ENCODE measurements at places on chromosomes 5 and 9.

GRCh38 chr9:75382126-75382525, 293.8 kb downstream of the OSTF1 start:
- no peak for DNase-seq

DNA sequence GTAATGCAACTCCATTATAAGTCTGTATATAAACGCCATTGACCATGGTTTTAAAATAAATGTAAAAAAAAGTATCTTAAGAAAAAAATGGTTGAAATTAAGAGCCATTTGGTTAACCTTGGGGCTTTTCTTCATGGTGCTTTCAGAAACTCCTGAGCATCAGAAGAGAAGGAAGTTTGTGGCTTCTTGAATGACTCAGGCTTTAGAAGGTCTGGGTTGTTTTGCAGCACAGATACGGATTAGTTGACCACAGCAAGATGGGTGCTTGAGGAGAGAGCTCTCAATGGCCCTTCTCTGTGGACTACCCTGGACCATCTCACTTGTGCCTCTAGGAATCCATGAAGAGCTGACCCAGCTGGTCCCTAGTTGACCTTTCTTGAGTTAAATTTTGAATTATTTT, 189.5 kb downstream of the TMEM38B start:
- DNase-seq: no peak

DNA sequence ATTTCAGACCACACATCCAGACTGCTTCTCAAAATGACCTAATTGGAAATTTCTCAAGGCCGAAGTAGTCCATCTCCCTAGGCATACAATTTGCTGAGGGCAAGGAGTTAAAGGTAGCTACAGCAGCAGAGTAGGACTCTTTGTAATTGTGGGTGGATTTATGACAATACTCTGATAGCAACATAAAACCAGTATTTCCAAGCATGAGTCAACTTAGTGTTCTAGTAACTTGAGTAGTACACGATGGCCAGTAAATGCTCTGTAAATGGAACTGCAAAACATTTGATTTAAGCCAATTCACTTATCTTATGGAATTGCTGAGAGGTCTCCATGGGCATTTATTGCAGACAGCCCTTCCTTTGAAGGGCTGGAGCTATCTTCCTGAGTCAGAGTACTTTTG, 352.2 kb downstream of the PLK2 start:
- no peak for DNase-seq

DNA sequence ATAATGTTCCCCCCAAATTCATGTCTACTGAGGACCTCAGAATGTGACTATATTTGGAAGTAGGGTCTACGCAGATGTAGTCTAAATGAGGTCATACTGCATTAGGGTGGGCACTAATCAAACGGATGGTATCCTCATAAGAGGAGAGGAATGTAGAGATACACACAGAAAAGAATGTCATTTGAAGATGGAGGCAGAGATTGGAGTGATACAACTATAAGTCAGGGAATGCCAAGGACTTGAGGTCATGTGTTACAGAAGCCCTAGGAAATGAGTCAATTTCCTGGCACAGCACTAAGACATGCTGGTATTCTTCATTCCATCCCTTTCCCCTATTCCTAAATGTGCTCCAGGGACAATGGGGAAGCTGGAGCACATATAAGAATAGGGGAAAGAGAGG, 758 bp upstream of the PDCD1LG2 start:
- DNase-seq: no peak

DNA sequence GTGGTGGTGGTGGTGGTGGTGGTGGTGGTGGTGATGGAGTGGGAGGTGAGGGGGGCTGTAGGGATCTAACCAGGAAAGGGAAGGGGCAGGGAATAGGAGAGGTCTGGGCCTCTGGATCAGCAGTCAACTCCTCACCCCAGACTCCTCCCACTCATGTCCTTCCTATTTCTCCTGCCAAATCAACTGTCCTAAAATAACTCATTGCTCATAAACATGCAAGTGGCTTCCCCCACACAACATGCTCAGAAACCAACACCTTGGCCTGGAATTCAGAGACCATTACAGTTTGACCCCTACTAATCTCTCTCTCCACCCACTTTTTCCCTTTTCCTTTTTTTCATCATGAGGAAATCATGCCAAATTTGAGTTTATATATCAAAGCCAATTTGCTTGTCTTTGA, 8.4 kb upstream of the FSD1L start:
- DNase-seq: no peak

DNA sequence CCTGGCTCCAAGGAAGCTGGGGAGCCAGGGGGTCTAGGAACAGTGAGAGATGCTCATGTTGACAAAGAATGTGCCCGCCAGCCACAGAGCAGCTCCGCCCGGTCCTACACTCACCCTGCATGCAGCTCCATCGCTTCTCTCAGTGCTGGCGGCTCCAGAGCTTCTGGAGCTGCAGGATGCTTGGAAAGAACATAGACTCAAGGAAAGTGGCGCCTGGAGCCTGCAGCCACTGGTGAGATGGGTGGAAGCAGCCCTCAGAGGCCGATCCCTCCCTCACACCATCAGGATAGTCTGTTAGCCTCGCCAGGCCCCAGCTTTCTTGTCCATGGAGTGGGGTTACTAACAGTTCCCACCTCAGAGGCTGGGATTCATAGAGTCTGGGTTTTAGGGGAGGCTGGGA, 26.4 kb upstream of the SLC6A19 start:
- no peak for DNase-seq

GRCh38 chr5:78430866-78431265, 70.4 kb downstream of the SCAMP1 start:
- DNase-seq: no peak

DNA sequence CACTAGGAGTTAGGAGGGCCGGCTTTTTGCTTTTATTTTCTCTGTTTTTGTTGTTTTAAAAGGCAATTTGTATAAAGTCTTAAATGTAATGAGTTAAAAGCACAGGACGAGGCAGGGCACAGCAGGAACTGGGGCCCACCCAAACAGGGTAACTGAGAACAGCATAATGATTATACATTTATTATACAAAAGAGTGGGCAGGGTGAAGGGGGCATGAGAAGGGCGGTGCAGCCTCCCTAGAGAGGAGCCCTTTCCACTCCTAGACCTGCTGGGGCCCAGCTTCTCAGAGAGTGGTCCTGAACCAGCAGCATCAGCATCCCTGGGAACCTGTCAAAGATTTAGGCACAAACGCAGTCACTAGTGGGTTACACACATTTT, 438.0 kb downstream of the AGTPBP1 start:
- DNase-seq: no peak

DNA sequence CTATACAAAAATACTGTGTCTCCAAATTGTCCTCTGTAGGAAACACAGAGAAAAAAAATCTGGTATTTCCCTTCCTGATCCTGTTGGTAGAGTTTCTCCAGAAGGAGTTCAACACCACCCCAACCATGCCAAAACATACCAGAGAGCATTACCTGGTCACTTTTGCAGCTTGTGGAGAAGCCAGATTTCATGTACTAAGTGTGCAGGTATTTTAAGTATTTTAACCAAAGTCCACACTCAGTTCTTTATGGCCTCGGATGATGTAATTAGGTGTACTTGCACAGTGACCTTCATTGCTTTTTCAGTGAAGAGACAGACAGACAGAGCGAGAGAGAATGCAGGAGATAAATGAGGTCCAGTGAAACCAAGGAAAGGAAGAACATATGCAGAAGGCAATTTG, 2046.8 kb upstream of the CDH9 start:
- DNase-seq: no peak

GRCh38 chr9:105500108-105500766, 52.4 kb downstream of the FSD1L start:
- no peak for DNase-seq

DNA sequence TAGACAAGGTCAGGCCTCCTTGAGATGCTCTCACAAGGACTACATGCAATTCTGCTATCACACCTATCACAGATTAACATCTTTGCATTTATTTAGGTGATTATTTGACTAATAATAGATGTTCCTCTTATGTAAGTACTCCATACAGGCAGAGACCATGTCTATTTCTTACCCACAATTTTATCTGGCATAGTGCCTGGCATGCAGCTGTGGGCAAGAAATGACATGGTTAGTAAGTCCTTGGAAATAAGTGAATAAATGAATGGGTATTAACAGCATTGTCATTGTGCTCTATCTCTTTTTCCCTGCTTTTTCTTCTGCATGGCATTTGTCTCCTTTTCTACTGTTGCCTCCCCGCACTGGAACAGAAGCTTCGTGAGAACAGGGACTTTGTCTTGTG, 49.4 kb downstream of the SLC22A5 start:
- DNase-seq: no peak

DNA sequence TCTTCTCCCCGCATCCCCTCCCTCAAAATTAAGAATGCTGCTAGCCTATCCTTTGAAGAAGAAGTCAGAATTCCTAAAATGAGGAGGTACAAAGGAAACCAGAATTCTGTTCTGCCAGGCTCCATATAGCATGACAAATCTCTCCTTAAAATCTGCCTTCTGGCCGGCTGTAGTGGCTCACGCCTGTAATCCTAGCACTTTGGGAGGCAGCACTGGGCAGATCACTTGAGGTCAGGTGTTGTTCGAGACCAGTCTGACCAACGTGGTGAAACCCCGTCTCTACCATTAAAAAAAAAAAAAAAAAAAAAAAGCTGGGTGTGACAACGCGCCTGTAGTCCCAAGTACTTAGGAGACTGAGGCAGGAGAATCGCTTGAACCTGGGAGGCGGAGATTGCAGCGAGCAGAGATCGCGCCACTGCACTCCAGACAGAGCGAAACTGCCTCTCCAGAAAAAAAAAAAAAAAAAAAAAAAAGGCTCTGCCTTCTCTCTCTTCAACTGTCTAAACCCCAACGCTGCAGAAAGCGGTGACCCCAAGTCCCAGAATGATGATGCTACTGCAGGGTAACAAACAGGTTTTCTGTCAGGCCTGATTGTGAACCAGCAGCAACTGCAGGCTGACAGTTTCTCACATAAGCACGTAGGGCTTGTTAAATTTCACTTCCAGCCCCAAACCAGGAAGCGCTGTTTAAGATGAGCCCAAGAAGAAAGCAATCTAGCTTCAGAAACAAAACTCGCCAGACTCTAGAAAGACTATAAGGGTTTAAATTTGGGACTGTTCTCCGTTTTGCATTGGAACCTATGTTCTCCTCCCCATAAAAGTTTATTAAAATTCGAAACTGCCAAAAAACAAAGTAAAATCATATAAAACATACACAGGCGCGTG, 963 bp upstream of the CAST start:
- DNase-seq: peak; percentile 7

DNA sequence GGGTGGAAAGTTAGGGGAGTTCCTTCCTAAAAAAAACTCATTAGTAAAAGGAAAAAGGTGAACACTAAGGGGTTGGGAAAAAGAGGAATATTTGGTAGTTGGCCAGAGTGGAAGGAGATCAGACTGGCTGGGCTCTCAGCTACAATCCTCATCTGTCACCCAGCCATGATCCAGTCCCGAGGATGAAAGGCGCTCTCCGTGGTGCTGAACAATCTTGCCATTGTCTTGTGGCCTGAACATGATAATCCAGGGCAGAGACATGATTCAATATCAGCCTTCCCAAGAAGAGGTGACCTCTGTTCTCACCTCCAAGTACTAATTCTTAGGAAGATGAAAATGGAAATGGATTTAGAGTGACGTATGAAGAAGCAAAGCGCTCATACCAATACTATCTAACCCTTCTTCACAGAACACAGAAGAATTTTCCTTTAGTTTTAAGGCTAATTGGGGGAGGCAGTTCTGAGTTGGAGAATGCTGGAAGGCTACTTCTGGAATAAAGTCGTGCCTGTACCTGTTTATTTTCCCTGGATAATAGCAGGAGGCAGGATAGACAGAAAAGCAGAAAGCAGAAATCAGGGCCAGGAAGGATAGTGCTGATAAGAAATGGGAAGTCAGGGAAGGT, 36.6 kb upstream of the MYORG start:
- no peak for DNase-seq

- DNase-seq: no peak
Measured at GRCh38 chr9:99416007-99416406, 193.9 kb downstream of the SEC61B start.

DNA sequence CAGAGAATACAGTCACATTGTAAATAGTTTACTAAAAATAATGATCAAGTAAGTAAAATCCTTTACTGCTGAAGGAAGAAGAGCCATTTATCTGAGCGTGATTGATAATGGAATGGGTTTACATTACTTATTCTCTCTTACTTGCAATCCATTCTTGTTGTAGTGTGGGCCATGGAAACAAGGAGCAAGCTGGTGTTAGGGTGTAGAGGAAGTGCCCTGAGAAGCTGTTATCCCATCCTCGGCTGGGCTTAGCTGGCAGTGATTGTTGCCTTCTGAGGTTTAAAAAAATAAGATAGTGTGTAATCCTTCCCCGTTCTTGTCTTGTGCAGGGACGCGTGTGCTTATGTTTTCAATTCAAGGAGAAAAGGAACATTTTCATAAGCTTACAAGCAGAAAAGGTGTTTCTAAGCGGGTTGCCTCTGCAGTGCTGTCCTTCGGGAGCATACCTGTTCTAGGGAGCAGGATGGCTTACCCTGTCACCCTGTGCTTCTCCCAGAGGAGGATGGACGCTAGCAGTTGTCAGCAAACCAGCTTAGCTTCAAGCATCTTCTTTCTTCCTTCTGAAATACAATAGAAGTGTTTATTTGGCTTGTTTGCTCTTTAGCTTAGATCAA, 188.3 kb downstream of the ARHGEF28 start:
- DNase-seq: no peak

DNA sequence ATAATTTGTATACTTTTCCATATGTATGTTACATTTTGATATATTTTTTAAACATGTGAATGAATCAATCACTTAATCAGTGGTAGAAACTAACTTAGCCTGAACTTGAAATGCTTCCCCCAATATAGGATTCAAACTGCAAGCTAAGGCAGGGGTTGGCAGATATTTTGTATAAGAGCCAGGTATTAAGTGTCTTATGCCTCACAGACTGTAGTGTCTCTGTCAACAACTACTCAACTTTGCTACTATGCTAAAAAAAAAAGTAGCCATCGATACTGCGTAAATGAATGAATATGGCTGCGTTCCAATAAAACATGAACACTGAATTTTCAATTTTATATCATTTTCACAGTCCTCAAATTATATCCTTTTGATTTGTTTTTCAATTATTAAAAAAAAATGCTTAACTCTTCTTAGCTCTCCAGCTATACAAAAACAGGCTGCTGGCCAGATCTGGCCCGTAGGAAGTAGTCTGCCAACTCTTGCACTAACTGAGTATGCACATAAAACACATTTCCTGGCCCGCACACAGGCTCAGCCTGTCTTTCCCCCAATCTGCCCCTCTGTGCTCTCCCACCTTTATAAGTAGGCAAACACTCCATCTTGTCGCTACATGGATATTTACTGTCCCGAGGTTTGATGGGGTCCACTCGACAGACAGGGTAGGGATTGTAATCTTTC, 91.8 kb downstream of the SAXO1 start:
- DNase-seq: no peak

DNA sequence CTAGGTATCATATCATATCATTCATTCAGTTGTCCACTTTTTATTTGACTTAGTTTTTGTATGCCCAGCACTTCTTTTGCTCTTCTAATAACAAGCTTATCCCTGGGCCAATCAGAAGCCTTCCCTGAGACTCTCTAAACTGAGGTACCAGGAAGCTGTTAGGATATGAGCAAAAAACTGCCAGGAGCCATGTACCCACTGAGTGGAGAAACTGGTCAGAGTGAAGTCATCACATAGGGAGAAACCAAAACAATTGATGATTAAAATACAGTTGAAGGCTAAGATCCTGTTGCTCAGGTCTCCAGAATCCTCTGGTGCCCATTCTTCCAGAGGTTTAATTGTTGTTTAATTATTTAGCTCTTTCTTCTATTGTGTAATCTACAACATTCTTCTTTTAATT, 120.2 kb downstream of the KIAA0825 start:
- no peak for DNase-seq
